PC-9 (cell line): ENCODE measurements at places on chromosomes 3 and 15.

- DNase-seq: no peak
Measured at GRCh38 chr3:183085634-183086390, 13.5 kb downstream of the MCCC1 start.

DNA sequence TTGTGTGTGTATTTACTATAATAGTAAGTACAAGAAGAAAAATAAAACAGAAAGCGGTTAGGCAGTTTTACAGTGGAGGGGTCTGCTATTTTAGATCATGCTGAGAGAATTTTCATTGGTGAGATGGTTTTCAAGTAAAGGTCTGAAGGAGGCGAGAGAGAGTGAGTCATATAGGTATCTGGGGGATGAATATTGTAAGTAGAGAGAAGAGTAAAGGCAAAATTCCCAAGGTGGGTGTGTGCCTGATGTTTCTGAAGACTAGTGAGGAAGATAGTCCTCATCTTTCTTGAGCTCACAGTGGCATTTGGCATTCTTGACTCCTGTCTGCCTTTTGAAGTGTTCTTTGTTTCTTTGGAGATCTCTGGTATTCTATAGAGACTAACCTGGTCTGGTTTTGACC is 38.6 kb downstream of the CRYBG3 start:
- DNase-seq: no peak

DNA sequence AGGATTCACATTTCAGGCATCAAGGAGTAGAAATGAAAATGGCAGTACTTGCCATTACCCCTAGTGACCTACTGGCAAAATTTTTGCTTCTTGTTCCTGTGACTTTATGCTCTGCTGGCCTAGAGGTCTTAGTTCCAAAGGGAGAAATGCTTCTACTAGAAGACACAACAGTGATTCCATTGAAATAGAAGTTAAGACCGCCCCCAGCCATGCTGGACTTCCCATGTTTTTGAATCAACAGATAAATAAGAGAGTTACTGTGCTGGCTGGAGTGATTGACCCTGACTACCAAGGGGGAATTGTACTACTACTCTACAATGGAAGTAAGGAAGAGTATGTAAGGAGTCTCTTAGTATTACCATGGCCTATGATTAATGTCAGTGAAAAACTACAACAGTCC is 196.2 kb upstream of the AZI2 start:
- DNase-seq: no peak

DNA sequence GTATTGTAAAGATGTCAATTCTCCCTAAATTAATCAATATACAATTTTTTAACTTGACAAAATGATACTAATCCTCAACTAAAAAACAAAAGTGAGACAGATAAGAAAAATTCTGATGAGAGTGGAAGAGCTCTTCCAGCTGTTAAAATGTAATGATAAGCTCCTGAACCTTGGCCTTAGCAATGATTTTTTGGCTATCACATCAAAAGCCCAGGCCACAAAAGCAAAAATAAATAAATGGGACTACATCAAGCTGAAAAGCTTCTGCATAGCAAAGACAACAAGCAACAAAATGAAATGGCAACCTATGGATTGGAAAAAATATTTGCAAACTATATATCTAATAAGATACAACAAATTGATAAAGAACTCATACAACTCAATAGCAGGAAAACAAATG is 24.0 kb upstream of the SRPRB start:
- DNase-seq: no peak

GRCh38 chr3:185561374-185561943 is 9.1 kb upstream of the LIPH start:
- peak; percentile 26 for DNase-seq

DNA sequence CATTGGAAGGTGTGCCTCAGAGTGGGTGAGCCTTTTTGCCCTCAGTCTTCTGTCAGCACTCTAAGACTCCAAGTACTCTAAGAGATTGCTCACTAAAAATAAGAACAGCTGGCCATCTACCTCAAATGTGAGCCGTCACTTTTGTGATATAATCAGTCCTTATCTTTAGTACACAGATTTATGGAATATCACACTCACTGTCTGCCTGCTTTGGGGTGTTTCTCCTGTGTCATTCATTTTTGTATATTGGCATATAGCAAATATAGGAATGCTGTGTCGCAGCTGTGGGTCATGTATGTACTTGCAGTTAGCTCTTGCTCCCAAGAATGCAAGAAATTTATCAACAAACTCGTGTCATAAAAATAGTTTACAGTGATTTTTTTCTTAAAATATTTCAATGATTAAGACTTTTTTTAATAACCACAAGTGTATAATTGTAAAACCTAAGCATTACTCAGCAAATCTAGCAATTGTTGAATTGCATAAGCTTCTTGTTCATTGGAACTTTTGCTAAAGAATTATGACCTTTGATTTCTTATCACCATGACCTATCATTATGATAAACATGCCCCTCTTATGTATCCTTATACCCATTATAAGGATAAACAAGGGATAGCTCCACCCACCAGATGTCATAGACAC is 18.8 kb downstream of the SETD5 start:
- DNase-seq: no peak
